ENCODE measurements at places on chromosomes 16 and 17.
A peak's percentile ranks its signal among the peaks of the same experiment; 100 is the strongest.

DNA sequence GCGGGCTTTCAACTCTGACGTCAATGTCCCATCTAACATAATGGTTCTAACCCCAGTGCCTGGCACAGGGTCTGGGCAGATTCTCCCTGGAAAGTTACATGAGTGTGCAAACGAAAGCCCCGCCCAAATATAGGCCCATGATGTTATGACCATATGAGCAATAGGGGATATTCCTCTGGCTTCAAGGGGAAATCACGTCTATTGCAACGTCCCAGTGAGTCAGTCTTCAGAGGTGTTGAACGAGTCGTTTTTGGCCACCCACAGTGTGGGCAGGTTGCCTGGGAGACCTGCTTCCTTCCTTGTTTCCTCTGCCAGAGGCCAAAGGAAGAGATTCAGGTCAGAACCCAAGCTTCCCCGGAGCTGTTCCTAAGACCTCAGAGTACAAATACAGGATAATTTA, 30.3 kb downstream of the PIK3R5 start:
- DNase-seq: peak; percentile 59

DNA sequence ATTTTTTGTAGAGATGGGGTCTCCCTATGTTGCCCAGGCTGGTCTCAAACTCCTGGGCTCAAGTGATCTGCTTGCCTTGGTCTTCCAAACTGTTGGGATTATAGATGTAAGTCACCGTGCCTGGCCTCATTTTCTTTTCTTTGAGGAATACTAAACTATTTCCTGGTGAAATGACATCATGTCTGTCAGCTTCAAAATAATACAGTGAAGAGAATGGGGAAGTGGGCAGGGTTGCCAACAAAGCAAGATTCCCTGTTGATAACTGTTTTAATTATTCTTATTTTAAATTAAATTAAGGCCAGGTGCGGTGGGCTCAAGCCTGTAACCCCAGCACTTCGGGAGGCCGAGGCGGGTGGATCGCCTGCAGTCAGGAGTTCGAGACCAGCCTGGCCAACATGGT, 21.1 kb downstream of the PIPOX start:
- DNase-seq: no peak

- DNase-seq: no peak
Observed at GRCh38 chr16:70749681-70750601, 51.0 kb downstream of the VAC14 start.

GRCh38 chr17:13002761-13003453, 14.9 kb downstream of the ELAC2 start:
- DNase-seq: peak; percentile 23

- DNase-seq: no peak
Observed at GRCh38 chr17:41153856-41154255, 4.2 kb upstream of the KRTAP4-5 start.

GRCh38 chr16:75342308-75342811, 90.9 kb upstream of the BCAR1 start:
- DNase-seq: no peak

DNA sequence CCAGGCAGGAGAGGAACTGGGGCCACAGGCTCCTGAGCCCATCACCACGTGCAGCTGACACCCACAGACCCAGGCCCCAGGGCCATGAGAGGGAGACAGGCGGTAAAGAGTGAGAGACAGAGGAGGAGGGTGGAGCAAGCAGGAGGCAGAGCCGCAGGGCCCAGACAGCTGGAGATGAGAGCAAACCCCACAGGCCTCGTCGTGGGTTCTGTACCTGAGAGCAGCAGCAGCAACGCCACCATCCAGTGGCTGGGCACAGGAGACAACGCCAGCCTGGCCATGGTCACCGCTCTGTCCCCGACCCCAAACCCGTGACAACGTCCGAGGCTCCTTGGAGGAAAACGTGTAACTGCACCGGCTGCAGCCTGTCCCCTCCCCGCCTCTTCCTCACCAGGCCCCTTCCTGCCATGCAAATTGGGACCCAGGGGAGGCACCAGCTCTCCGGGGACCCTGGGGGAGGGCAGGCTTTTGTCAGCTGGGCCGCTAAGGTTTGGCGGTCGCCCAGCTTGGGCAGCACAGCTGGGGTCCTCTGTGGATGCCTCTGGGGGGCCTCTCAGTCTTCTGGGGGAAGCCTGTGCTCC, at the start of gene CD79B:
CD79B (minus strand) TSS at position 351 of the 581 bp plus-strand sequence; CDS start at position 281, 70 bp downstream.
- DNase-seq: peak; percentile 30

GRCh38 chr16:16018705-16019104, 69.3 kb downstream of the ABCC1 start:
- DNase-seq: no peak

DNA sequence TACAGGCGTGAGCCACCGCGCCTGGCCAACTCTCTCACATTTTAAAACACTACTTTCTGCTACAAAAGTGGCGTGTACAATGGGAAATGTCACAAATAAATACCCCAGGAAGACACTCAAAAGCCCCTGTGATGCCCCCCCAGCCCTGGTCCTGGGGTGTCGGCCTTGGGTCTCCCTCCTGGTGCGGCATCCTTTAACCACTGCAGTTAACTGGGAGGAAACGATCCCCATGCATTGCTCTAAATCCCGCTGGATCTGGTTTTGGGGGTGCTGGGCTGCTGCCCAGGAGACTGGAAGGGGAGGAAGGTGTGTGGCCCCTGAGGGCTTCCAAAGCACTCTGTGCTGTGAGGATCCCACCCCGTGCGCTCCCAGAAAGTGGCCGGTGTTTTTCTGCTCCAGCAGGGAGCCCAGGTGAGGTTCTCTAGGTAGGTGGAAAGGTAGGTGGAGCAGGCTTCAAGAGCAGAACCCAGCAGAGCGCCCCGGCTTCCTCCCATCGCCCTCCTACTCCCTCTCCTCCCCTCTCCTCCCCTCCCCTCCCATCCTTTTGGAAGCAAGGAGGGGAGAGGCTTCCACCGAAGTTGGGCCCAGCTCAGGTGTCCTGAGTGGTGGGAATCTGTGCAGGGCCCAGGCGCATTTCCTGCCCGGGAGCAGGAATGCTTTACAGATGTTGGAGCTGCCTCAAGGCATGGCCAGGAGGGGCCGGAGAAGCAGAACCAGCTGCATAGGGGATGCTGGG, 363.3 kb downstream of the SEC14L1 start:
- no peak for DNase-seq

DNA sequence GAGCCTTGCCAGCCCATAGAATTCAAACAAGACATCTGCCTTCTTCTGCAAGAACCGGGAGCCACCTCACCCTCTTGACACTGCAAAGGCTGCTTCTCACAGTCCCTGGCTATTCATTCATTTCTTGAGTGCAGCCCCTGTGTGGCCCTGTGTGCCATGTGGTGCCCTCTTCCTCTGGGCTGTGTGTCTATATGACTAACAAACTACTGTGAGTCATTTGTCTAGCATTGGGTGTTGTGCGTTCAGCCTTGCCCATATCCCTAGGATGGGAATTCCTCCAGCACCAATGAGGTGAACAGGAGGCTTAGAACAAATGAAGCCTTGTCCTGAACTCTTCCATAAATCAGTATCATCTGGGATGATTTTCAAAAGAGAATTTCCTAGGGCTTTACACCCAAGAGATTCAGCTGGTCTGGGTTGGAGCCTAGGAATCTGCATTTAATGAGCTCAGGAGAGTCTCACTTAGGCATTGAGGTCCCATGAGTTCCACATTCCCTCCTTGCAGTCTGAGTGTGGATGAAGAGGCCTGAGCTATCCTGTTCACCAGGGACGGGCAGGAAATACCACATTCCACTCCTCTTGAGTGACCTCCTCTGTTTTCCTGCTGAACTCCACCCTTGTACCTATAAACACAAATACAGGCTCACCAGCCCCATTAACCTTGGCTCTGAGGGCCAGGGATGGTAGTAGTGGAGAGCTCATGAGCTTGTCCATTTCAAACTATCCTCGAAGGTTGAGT, 308.7 kb upstream of the N4BP1 start:
- DNase-seq: no peak

- DNase-seq: no peak
Observed at GRCh38 chr16:66705790-66706505, 9.4 kb upstream of the CMTM4 start.

GRCh38 chr17:6648181-6648580, 3.2 kb downstream of the MED31 start:
- no peak for DNase-seq

DNA sequence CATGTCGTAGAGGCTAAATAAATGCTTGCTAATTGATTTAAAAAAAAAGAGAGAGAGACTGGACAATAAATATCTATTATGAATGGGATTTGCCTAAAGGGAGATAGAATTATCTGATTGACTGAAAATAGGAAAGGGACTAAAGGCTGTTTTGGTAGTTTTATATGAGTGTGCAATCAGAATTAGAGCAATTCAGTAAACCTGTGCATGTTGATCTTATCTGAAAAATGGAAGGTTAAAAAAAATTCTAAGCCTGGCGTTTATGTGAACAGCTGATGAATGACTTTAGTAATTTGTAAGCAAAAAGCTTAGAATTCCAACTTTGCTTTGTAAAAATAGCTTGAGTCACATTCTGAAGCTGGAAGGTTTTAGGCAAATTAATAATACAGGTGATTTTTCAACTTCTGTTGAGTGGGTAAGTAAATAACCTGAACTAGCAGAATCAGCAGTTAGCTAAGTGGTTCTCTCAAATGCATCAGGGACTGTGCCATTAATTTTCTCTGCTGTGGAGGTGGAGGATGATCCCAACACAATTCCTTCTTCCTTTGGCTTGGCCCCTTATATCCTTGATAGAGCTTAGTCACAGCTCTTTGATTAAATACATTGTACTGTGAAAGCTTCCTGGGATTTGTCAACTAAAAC, 254.4 kb downstream of the PHKB start:
- no peak for DNase-seq

DNA sequence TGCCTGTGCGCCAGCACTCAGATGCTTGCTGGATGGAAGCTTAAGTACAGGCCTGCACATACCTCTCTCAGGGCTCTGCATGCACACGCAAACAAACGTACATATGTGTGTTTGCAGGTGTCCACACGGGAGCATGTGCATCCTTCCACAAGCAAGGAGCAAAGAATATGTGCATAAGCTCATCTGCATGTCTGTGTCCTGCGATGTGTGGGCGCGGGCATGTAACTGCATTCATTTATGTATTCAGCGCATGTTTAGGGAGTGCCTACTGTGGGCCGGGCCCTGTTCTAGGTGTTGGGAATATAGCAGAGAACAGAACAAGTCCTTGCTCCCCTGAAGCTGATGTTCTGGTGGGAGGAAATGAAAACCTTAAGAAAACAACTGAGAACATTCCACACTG, 13.7 kb downstream of the TRPV2 start:
- no peak for DNase-seq

DNA sequence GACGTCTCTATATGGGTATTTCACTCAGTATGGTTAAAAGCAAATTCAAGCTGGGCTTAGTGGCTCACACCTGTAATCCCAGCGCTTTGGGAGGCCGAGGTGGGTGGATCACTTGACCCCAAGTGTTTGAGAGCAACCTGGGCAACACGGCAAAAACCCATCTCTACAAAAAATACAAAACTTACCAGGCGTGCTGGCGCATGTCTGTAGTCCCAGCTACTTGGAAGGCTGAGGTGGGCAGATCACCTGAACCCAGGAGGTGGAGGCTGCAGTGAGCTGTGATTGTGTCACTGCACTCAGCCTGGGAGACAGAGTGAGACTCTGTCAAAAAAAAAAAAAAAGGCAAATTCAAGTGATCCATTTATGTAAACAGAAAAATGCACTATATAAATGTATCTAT, 1.3 kb upstream of the TNFRSF17 start:
- no peak for DNase-seq

DNA sequence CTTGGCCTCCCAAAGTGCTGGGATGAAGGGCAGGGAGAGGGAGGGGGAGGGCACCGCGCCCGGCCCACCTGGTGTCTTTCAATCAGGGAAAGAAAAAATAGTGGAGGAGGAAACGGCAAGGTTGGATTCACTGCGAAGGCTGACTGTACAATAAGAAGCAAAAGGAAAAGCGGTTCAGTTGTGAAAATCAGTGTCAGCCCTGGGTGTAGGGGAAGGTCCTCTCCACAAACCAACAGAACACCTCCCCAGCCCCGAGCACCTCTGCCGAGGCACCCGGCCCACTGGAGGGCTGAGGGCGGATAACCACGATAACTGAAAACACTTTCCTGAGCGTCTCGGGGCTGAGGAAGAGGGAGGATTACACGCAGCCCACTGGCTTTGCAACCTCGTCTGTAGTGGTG, 1.4 kb upstream of the SPG7 start:
- DNase-seq: no peak

- no peak for DNase-seq
Observed at GRCh38 chr17:32452281-32452680, 8.0 kb downstream of the PSMD11 start.

- no peak for DNase-seq
Observed at GRCh38 chr17:76376318-76377133, 7.9 kb upstream of the SPHK1 start.

- DNase-seq: no peak
Observed at GRCh38 chr17:39671651-39672521, 3.6 kb downstream of the PNMT start.

DNA sequence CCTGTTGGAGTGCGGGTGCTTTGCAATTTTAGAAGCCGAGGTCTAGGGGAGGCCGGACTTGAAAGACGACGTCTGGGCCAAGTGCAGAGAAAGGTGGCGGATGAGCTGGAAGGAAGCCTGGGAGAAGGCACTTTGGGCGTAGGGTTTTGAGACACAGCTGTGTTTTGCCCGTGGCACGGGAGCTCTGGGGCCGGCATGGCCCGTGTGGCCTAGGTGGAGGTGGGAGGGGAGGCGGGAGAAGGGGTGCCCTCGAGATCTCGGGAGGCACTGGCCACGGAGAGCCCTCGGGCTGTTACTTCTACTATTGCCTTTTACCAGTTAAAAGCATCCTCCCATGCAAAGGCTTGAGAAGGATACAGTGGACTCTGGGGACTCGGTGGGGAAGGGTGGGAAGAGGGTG, 161.9 kb downstream of the FOXL1 start:
- DNase-seq: no peak

- DNase-seq: no peak
Observed at GRCh38 chr17:81011951-81012350, 20.3 kb downstream of the CHMP6 start.

GRCh38 chr16:85170590-85171003, 58.3 kb upstream of the CIBAR2 start:
- DNase-seq: no peak

- DNase-seq: no peak
Observed at GRCh38 chr17:74769266-74769855, 6.8 kb downstream of the NAT9 start.

DNA sequence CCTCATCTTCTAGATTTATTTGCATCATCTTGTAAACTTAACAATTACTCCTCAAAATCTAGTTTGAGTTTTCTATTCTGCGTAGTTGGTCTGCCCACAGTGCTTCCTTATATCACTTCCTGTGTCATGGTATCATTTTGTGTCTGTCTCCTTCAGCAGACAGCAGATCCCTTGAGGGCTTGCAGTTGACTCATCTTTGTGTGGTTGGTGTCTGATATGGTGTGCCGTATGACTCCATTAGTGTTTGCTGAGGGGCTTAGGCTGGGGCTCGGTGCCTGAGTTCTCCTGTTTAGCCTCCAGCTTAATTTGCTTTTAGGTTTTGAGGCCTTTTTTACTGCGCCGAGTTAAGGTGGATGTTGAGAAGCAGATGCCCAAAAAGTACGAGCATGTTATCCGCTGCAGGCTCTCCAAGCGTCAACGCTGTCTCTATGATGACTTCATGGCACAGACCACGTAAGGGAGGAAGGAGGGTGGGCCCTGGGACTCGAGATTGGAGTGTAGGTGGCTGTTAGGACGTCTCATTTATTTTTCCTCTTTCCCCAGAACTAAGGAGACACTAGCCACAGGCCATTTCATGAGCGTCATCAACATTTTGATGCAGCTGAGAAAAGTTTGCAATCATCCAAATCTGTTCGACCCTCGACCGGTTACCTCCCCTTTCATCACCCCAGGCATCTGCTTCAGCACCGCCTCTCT, 16.9 kb downstream of the SRCAP start:
- DNase-seq: peak; percentile 29
